ENCODE measurements at places on chromosomes 5 and 9.

- DNase-seq = no peak
Measured at GRCh38 chr5:3230254-3230653, 365.4 kb upstream of the IRX1 start.

DNA sequence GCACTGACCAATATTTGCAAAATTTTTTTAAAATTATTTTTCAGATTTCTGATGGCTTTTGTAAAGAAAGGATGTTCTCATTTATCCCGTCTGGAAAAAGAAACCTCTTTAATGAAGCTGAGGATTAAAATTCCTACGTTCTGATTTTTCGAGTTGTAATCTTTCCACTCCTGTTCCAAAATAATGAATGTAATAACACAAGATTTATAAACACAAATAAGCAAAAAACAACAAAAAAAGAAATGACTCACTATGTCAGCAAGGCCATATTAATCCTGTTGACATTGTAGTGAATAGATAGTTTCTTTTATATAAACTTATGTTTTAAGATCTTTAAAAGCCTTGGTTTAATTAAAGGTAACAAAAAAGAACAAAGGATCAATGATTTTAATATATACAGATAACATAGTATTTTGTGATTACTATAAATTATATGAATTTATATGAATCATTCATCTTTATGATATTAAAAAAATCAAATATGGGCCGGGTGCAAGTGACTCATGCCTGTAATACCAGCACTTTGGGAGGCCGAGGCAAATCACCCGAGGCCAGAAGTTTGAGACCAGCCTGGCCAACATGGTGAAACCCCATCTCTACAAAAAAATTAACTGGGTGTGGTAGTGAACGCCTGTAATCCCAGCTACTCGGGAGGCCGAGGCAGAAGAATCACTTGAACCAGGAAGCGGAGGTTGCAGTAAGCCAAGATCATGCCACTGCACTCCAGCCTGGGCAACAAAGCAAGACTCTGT lies 336.6 kb upstream of the DAB2 start:
- DNase-seq = no peak

DNA sequence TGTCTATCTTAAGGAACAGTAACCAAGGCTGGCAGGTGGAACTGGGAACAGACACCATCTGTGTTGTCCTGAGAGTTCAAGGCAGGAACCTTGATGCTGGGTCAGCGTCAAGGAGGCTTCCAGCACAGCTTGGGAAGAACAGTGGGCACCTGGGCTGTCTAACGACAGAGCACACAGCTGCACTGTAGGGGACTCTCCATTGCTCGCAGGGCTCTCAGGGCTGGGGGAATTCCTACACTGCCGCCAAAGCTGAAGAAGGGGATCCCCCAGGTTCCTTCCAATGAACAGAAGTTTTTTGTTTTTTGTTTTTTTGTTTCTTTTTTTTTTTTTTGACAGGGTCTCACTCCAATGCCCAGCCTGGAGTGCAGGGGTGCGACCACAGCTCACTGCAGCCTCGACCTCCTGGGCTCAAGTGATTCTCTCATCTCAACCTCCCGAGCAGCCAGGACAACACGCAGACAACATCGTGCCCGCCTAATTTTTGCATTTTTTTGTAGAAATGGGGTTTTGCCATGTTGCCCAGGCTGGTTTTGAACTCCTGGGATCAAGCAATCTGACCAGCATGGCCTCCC lies 81.9 kb downstream of the PTPN3 start:
- DNase-seq = no peak

DNA sequence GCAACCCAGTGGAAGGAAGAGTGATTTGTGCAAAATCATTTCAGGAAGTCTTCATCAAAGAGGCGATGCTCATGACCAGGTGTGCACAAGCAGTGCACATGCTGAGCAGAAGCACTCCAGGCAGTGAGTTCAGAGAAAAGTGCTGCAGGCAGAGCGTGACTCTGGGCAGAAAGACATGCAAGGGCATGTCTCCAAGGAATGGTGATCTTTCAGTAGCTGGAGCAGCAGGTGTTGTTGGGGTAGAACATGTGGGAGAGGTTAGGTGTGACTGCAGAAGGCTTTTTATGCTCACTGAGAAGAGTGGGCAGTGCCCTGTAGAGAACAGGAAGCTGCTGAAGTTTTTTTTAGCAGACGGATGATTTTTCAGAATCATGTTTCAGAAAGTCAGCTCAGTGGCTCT lies 545.4 kb upstream of the TLE4 start:
- no peak for DNase-seq

DNA sequence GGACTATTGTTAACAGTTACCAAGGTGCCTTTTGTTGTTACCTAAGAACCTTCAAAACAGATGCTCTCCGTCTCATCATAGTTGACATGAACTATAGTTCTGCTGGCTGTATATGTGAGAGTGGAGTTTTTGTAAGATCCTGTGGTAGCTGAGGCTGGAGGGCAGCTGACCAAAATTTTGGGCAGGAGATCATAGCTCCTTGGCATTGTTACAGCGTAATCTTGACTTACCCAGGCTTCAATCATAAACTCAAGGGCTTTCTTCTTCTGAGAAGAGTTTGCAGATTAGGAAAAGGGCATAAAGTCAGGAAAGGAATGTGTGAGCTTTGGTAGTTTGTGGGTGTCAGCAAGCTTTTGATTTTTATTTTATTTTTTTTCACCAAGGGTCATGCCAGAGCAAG lies 34.5 kb downstream of the RCL1 start:
- DNase-seq = no peak

DNA sequence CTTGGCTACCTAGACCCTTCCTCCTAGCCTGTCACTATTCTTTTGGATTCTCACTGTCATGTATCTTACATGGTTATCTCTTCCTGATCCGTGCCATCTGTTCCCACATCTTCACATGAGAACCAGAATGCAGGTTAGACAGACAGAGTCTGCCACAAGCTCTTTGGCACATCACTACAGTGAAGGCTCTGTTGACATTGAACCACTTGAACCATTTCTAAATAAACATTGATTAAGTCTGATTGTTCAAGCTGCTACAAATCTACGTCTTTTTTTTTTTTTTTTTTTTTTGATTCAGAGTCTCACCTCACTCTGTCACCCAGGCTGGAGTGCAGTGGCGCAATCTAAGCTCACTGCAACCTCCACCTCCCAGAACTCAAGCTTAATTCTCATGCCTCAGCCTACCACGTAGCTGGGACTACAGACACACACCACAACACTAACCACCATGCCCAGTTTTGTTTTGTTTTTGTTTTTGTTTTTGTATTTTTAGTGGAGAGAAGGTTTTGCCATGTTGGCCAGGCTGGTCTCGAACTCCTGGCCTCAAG lies 85.1 kb upstream of the LRRTM2 start:
- no peak for DNase-seq

DNA sequence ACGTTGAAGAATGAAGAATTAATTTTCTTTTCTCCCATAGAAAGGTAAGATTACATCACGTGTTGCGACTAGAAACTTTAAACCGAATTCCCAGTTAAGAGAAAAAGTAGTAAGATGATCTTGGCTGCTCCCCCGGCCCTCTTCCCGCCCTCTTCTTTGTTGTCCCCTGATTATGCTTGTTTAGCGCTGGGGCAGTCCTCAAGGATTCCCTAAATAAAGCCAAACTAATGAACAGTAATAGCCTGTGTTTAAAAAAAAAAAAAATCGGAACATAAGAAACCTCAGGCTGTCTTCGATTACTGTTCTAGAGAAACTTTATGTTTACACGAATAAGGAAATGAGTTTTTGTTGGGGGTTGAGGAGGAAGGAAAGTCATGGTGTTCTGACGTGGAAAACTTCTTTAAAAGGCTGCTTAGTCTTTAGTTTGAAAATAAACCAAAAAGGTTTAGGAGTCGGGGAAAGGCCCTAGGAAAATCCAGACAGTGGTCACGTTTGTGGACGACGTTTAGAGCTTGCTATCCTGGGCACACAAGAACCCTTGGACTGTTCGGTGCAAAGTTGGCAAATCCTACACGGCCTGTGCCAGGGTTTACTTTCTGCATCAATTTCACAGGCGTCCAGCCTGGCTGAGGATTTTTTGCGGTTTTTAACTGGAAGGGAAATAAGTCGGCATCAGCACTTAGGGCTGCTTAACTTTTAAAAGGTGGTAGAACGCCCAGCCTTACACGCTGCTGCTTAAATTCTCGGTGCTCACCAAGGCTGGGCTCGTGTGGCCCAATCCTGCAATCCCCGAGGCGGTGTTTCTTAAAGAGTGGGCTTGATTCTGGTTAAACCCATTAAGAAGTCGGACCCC lies 1.1 kb upstream of the MAT2B start:
- no peak for DNase-seq

GRCh38 chr5:81556809-81557208 lies 162.9 kb upstream of the ACOT12 start:
- no peak for DNase-seq

GRCh38 chr5:140554454-140554853 lies 2.8 kb downstream of the SRA1 start:
- DNase-seq = no peak

- no peak for DNase-seq
Measured at GRCh38 chr9:121483049-121483448, 16.6 kb downstream of the GGTA1 start.

- no peak for DNase-seq
Measured at GRCh38 chr9:1536522-1537170, 478.5 kb upstream of the SMARCA2 start.

- DNase-seq = no peak
Measured at GRCh38 chr5:3382151-3382550, 213.5 kb upstream of the IRX1 start.

DNA sequence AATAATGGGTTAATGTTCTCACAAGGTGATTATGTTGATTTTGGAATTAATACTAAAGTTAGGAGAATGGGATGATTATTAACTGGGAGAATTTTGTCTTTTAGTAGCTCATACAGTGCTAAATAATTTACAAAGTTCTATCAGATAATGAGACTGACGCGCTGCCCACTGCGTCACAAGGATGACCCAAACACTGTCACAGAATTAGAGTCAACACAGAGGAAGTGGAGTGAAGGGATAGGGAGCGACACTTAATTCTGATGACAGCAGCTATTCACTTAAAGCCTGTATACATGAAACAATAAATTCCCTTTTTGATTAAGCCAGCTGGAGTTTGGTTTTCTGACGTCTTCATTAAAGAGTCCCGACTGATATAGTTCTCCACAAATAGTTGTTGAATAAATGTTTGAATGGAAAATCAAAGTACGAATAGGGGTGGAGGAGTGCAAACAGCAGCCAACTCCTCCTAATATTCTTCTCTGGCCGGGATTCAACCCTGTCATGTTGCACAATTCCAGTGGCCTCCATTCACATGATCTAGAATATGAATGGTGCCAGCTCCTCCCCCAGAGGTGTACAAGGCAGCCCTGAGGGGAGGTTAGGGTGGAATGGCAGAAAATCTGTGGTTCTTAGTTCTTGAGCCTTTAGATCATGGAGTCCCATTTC lies 140.3 kb downstream of the PCSK1 start:
- DNase-seq = no peak

- no peak for DNase-seq
Measured at GRCh38 chr9:104227108-104227507, 133.0 kb downstream of the SMC2 start.

GRCh38 chr5:169272111-169272510 lies 28.8 kb downstream of the SLIT3 start:
- DNase-seq = no peak

DNA sequence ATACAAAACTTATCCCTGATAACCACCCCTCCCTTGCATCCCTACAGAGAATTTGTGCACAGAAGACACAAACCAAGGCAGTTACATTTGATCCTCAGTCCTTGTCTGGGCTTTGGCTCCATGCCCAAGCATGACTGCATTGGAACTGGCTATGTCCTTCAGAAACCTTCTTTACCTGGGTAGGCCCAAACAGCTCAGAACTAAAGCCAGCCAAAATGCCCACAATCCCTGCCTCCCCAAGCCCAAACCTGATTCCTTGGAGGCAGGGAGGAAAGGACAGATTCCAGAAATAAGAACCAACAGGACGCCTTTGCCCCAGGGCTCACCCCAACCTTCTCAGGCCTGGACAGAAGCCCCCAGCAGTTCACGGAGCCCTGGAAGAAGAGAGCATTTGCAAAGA lies 8.2 kb downstream of the IL17B start:
- DNase-seq = no peak

- DNase-seq = no peak
Measured at GRCh38 chr9:29866556-29866955, 2293.3 kb upstream of the C9orf72 start.

Data from glomerular endothelial cell (primary cell).